ENCODE measurements at places on chromosomes 11 and 22.

- DNase-seq: no peak
Measured at GRCh38 chr11:107457205-107457557, 444 bp downstream of the CWF19L2 start.

GRCh38 chr11:31415435-31415834 is 45.8 kb downstream of the DNAJC24 start:
- no peak for DNase-seq

GRCh38 chr11:115222218-115222862 is 281.9 kb downstream of the CADM1 start:
- DNase-seq: no peak

- DNase-seq: no peak
Measured at GRCh38 chr11:110027627-110028371, 65.4 kb upstream of the ZC3H12C start.

GRCh38 chr22:37500745-37501609 is 14.8 kb upstream of the MFNG start:
- DNase-seq: peak; percentile 61

DNA sequence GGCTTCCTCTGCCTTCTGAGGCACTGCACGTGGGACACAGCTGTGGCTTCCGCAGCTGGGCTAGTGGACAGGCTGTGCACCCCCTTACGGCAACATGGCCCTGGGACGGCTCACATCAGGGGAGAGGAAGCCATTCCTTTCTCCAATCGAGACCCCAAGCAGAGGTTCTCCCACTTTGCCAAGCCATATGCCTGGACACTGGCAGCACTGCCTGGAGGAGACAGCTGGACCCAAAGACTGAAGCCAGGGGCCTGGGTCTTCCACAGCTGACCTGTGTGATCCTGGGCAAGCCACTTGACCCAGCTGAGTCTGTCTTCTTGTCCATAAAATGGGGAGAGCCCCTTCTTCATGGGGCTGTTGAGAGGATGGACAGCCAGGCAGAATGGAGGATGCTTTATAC is 65.4 kb downstream of the SHISAL1 start:
- DNase-seq: no peak

DNA sequence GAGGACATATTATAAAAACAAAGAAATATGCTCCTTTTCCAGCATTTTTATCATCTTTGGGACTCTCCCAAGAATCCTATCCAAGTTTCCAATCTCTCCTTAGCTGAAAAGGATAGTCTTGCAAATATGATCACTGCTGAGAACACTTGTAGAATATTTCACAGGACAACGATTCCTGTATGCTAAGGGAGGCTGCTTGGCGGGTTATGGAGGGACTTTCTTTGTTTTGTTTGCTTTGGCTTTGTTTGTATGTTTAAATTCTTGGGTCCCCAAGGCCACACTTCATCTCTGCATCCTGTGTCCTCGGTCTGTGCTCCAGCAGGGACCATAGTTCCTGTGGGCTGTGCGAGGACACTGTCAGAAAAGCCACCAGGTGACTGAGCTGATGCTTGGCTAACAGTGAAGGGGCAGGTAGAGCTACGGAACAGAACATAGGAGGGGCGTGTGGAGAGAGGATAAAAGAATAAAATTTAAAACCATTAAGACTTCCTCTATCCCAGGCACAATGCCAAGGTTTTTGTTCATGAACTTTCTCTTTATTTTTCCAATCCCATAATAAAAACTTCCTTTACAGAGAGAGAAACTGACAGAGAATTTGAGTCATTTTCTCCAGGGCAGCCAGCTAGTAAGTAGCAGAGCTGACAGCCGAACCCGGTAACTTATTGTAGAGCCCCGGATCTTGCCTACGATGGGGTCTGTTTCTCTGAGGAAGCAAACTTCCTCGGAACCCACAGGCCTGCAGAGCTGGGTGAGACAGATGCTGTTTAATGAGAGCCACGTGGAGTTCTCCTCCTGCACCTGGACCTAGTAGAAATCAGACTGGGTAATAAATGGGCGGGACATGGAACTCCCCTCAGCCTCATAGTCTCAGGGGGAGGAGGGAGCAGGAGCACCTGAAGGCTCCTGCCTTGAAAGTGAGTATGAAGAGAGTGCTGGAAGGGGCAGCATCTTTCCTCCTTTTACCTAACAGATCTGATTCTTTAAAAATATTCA is at the start of gene IZUMO1R:
TSS of gene IZUMO1R (plus strand) at position 615 of the 993 bp plus-strand sequence. CDS start 1,057 bp downstream, outside the sequence.
- no peak for DNase-seq

DNA sequence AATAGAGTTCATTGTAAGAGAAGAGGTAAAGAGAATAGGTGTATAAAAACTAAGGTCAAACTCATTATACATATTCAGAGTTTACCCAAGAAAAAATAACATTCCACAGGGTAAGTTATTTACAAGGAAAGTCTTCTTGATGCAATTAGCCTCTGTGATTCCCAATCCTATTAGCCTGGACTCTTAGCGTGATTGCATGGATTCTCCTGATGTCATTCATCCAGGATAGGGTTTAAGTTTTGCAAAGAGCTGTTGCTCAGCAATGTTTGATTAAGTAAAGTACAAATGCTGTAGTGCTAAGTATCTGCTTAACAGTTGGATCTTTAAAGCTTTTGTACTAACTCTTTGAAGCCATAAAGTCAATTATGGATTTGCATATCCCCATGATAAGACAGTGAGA is 767.8 kb upstream of the LUZP2 start:
- DNase-seq: no peak

GRCh38 chr11:82775736-82776346 is 42.2 kb upstream of the FAM181B start:
- peak; percentile 27 for DNase-seq

GRCh38 chr11:22725079-22725478 is 58.7 kb downstream of the GAS2 start:
- DNase-seq: no peak

- no peak for DNase-seq
Measured at GRCh38 chr22:19984201-19984753, 32.3 kb downstream of the ARVCF start.

- no peak for DNase-seq
Measured at GRCh38 chr11:128501632-128502549, 85.5 kb downstream of the ETS1 start.

DNA sequence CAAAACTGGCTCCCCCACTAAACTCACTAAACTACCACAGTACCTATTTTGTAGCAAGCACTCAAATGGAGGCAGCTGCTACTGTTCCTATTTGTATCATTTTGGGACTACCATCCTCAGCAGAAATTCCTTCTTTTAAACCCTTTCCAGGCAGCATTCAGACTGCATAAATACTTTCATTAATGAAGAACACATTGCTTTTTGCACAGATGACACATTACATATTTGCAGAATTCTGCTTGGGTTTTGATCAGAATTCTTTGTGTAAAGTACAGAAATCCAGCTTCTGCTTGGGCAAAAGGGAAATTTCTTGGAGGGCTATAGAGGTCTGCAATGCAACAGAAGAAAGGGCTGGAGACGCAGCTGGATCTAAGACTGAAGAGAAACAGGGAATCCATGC is 24.2 kb downstream of the RBX1 start:
- no peak for DNase-seq

- no peak for DNase-seq
Measured at GRCh38 chr11:23272095-23272494, 411.8 kb upstream of the CCDC179 start.

DNA sequence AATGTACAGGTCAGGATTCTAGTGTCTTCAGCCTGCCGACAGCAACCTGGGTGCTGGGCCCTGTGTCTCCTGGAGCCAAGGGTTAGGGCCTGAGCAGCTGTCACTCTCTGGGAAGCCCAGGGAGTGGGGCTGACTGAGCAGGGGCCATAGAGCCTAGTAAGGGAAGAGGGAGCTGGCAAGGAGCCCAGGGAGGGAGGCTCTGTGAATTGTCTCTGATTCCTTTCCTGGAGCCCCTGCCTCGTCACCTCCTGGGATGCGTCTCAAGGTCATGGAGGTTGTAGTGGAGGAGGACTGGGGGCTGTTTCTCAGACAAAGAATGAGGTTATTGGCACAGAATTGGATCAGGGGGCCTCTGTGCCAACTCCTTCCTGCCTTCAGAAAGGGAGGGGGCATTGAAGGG is 11.8 kb downstream of the SOX10 start:
- DNase-seq: no peak

GRCh38 chr11:17351172-17351509 is 459 bp upstream of the NCR3LG1 start:
- DNase-seq: no peak

- no peak for DNase-seq
Measured at GRCh38 chr11:69511358-69512055, 30.0 kb downstream of the LINC01488 start.

GRCh38 chr22:35649026-35649553 is 844 bp downstream of the APOL6 start:
- DNase-seq: no peak

DNA sequence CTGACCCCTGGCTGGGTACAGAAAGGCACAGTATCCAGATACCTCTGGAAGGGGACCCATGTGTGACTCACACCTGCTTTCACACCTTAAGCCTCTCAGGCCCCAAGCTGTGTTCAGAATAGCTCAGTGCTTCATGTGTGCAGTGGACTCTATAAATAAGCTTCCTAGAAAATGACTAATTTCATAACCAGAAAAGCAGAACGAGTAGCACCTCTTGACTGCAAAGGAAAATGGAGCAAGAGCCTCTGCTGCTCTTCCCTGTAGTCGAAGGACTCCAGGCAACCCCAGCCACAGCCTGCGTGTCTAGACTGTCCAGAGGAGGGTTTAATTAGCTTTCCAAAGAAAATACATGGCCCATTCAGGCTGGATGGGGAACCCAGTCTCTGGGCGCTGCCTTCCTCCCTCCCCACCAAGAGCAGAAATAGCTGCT is 23.1 kb downstream of the PTPN5 start:
- DNase-seq: no peak

- DNase-seq: no peak
Measured at GRCh38 chr11:95330302-95330701, 99.3 kb upstream of the SESN3 start.

DNA sequence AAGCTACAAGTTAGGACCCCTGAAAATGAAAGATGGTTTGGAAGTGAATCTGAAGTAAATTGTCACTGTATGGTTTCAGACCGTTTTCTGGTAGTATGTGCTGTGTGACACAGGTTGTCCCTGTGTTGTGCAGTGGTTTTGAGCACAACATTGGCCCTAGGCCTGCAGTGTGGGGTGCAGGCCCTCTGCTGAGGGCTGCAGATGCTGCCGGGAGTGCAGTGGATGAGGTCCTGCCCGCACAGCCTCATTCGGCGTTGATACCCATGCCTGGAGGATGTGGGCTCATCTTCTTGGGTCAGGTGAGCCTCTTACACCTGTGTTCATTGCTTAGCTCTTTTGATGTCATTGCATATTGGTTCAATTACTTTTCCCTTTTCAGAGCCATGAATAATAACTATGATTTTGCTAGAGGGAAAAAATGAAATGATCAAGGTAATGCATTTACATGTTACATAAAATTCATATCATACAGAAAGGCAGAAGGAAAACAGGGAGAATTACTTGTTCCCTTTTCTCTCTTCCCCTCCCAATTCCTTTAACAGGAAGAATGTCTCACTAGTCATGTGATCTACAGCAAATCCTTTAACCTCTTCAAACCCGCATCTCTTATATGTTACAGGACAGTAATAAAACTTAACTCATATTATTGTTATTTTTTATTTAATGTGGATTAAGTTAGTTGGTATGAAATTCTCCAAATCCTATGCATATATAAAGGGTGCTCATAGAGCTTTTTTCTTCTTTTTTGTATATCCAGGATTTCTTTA is 48.7 kb downstream of the PTPRJ start:
- DNase-seq: no peak

- DNase-seq: no peak
Measured at GRCh38 chr11:74694136-74694930, 36.9 kb downstream of the CHRDL2 start.

- DNase-seq: peak; percentile 86
Measured at GRCh38 chr22:36506637-36507517, at the start of gene FOXRED2. FOXRED2 (minus strand) TSS chr22:36507040; CDS start chr22:36506422, 618 bp downstream.

GRCh38 chr11:101913656-101914055 is 1.2 kb upstream of the CEP126 start:
- DNase-seq: no peak

DNA sequence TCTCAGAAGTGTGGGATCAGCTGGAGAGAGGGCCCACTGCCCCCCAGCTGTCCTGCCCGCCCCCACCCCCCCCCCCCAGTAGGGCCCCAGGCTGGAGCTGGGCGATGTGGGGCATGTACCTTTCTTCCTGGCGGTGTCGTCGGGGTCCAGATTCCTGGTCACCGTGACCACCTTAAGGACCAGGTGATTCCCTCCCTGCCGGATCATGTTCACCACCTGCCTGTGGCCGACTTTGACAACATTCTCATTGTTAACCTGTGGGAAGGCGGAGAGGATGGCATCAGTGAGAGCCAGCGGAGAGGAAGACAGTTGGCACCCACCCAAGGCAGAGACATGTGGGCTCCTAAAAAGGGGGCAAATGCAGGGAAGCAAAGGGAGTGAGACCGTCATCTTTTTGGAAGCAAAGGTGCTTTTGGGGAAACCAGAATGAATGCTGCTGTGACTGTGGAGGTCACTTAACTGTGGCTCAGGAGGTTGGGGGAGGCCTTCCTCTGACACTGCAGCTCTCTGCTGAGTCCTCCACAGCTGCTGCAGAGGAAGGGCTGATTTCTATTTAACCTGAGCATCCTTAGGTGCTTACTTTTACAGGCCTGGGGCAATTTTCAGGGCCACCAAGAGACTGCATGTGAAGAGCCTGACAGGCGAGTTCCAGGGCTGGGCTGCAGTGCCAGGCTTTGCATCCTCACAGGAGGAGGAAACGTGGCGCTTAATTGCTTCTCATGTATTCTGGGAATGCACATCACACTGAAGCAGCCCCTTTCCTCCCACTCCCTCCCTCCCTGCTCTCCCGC is 104.5 kb downstream of the CTTN start:
- DNase-seq: no peak

DNA sequence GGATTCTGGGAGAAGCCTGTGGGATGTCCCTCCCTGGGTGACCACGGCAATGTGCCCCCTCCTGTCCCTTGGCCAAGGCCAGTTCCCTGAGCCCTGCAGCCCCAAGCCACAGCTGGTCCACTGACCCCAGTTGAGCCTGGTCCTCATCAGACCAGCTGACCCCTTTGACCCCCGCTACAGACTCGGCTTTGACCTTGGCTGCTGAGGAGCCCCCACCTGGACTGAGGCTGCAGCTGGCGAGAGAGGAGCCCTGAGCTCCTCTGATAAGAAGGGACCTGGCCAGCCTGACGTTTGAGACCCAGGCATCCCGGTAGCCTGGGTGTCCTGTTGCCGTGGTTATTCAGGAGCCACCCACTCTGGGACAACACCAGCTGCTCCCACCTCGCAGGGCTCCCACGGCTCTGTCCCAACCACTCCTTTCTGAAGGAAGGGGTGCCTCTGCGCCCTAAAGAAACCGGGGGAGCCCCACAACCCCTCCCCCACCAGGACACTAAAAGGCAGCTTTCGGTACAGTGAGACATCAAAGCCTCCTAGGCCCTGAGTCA is 3.0 kb downstream of the ASCL2 start:
- DNase-seq: no peak

GRCh38 chr22:35971456-35972119 is 57.0 kb downstream of the RBFOX2 start:
- no peak for DNase-seq
